ENCODE measurements at places on chromosomes 1 and 21.
A peak's percentile ranks its signal among the peaks of the same experiment; 100 is the strongest.

DNA sequence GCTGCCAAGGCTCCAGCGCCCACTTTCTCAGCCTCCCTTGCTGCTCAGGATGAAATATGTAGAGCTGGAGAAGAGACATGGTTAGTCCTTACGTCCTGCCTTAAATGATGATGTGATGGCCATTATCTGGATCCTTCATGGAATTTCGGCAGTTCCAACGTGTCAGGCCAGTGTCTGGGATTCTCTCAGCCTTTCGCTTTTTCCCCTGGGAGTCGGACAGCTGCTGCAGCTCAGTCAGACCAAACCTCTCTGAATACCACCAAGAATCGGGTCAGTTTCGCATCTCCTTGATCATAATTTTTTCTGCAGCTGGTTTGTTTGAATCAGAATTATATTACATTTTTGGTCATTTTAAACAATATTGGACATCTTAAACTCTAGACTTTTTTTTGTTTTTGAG is 22.3 kb upstream of the KLHDC8A start:
- no peak for DNase-seq

DNA sequence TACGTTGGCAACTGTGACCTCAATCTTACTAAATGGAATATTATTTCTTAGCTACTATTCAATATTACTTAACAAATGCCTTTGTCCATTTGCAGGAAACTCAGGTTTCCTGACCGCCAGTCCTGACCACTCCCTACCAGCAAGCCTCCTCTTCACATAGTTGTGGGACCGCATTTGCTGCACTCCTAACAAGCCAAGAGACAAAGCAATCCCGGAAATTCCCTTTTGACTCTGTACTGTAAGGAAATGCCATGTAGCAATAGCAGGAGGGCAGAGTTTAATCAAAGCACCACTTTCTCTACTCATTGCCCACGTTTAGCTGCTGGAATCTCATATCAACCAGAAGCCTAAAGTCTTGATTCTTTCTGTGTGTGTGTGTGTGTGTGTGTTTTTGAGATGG is 28.1 kb upstream of the ACBD6 start:
- peak; percentile 50 for DNase-seq

DNA sequence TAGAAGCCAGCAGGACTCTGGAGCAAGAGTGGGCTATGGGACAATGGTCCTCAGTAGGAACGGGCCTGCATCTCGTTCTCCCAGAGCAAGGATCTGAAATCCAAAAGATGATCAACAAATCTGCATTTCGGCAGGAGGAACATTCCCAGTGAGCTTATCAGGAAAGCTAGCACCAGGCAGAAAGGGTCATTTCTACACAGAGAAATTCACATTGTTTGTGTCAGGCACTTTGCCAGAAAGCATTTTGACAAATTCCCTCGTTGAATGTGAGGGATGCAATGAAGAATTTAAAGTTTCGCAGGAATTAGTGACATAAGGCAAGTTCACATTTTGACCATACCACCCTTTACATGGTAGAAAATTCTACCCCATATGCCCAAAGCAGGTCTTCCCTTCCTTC is 31.6 kb upstream of the ETS2 start:
- DNase-seq = no peak

GRCh38 chr1:227059076-227059475 is 119.0 kb downstream of the COQ8A start:
- DNase-seq = no peak

Data from HTR-8/SVneo (cell line).